ENCODE measurements at places on chromosomes 5 and 9.

GRCh38 chr5:122078116-122079110 is at the start of gene LOX:
TSS of gene LOX (minus strand) at chr5:122078259. CDS start at chr5:122077985, 274 bp downstream.
- DNase-seq = peak; percentile 92

- DNase-seq = no peak
These were observed 19.1 kb downstream of the MSANTD3 start for GRCh38 chr9:100445903-100446549.

DNA sequence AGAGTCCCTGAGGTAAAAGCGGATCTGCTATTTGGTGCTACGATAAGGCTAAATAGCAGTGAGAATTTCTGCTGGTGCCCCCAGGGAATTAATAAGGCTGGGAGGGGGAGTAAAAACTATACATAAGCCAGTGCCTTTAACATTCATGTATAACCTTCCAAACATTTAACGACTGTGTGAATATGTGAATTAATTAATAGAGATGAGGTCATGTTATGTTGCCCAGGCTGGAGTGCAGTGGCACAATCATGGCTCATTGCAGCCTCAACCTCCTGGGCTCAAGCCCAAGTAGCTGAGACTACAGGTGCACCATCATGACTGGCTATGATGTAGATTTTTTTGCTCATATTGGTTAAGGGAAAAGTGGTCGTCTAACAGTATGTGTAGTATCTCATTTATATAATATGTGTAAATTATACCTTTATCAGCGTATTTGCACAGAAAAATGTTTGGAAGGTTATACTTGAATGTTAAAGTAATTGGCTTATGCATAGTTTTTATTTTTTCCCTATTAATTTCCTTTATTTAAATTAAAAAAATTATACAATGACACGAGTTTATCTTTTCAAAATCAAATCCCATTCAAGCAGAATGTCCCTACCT is 64.6 kb downstream of the EHMT1 start:
- DNase-seq = no peak

- no peak for DNase-seq
These were observed 276.2 kb upstream of the SLC30A5 start for GRCh38 chr5:68817632-68818031.

- DNase-seq = no peak
These were observed 1892.1 kb downstream of the MAT2B start for GRCh38 chr5:165397516-165397915.

DNA sequence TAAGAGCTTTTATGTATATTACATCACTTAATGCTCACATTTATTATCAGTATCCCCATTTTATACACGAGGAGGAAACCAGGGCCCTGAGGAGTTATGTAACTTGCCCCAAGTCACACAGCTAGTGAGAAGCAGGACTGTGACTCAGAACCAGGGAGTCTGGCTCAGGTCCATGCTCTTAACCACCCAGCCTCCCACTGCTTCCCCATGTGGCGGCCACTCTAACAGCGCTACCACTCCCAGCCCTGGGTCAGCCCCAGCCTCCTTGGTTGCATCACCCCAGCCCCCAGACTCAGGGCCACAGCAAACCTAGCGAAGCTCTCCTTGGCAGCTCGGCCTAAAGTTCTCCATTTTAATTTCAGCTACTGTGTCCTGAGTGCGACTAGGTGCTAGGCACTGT is 159.1 kb downstream of the PAX5 start:
- DNase-seq = no peak

GRCh38 chr5:33309536-33310345 is 131.0 kb upstream of the TARS1 start:
- DNase-seq = no peak

- DNase-seq = no peak
These were observed 133.9 kb downstream of the GRIA1 start for GRCh38 chr5:153624451-153624765.

GRCh38 chr5:153490118-153491037 is at the start of gene GRIA1:
TSS of gene GRIA1 (plus strand) at chr5:153490670.
- no peak for DNase-seq

Data from right atrium auricular region (tissue), 2 donors.